IMR-90 (cell line): ENCODE measurements at places on chromosomes 3 and 15. TPM values are rescaled to one million over a fixed set of nuclear protein-coding genes. Genes with fewer than 3 reads are reported as not detected.
A peak's percentile ranks its signal among the peaks of the same experiment; 100 is the strongest.

Gene DAZL
- not detected in 2 replicates for total RNA-seq

DNA sequence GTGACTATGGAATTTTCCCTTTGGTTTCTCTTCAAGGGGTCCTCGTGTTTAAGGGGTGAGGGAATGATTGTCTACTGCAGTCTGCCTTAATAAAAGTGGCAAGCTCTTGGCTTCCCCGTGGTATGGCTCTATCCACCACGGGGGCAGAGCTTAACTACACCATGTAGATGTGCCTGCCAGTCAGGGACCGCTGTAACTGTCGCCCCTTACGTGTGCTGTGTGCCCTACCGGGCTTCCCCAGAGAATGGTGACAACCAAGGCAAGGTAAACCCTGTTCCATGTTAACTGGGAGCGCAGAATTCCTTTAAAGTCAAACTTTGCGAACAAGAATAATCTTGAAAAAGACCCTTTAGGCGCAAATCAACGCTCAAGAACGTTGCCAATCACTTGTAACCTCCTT is 966 bp upstream of the C3orf80 start:
- no peak for DNase-seq

- DNase-seq, result no peak
Observed at GRCh38 chr15:95990833-95991232, 339.7 kb upstream of the NR2F2 start.

Gene SMCO1
- not detected in 2 replicates for total RNA-seq

DNA sequence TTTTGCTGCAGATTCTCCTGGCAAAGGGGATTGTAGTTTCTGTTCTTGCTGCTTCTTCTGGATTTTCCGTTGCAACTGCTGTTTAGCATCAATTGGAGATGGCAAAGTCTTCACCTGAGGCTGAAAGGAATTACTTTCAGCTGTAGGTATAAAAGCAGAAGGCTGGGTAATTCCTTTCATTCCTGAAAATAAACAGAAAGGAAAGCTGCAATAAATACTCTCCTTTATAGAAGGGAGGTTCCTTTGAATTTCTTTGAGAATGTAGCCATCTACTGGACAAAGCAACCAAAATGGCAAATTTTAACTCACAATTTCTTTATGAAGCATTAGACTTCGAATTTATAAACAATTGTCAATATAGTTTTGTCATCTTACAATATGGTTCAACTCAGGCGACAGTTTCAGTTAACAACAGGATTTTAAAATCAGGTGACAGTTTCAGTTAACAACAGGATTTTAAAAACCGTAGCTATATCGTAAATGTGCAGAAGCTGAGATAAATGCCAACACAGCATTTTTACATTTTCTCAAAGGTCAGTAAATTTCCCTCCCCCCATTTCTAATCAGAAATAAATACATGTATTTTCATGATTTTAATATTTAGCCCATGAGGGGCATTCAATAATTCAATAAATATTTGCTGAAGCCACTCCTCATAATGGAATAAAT is 104.9 kb upstream of the NEDD4 start:
- peak; percentile 21 for DNase-seq
